ENCODE measurements at places on chromosomes 3 and 15. TPM values are rescaled to one million over a fixed set of nuclear protein-coding genes. Genes with fewer than 3 reads are reported as not detected.

Gene RTP3
- total RNA-seq = not detected

Gene ZNF660
- 2.5 TPM for total RNA-seq

Gene PLA2G4E
- total RNA-seq = under 0.01 TPM

Gene CEP19
- 2.8 TPM for total RNA-seq

Gene LRRC31
- total RNA-seq = not detected

Gene BTLA
- not detected for total RNA-seq

Gene CCR8
- total RNA-seq = not detected

Gene TAMM41
- 6.0 TPM for total RNA-seq

Gene KLHL18
- total RNA-seq = 26.0 TPM

Gene CDCP1
- total RNA-seq = 9.1 TPM

Measured in smooth muscle cell of trachea (primary cell).